Breast epithelium (tissue), 4 donors: ENCODE measurements at places on chromosomes 7 and 10.

- DNase-seq: no peak
Observed at GRCh38 chr10:89351780-89352597, 24.2 kb downstream of the IFIT3 start.

DNA sequence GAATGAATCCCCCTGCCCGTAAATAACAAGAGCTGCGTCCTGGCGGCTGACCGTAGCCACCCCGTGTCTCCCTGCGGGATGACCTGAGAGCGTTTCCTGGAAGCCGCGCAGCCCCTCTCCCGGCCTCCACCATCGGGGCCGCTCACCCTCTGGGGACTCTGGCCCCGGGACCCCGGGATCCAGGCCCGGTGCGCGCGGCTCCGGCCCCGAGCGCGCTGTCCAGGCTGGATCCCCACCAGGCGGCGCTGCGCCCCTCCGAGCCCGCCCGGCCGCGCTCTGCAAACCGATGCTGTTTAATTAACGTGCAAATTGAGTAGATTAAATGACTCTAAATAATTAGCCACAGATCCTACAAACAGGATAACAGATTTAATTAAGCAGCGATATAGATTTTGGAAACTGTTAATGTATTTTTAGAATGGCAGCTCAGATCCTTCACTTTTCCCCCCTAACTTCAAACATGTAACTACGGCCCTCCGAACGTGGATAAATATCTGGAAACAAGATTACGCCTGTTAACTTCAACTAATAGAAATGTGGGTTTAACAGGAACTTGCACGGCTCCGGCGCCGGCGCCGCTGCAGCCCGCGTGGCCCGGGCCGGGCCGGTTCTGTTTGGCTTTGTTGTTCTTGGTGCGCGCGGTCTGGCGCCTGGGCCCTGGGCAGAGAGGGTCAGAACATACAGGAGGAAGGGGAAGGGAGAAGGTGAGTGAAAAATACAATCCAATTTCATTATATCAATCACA is 7.1 kb upstream of the UNCX start:
- no peak for DNase-seq

DNA sequence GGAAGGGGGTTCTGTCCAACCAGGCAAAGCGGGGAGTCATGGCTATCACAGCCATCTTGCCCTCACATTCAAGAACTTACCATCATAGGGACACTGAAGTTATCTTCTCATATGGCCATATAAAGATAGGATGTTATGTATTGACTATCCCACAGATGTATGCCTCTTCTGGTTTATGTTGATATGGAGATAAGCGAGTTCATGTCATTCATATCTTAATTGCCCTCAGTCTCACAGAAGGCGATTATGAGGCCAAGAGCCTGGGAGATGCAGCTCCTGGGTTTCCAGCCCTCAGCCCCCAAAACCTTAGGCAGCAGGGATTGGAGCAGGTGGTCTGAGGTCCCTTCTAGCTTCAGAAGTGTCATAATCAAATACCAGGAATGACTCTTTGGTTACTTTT is 8.5 kb upstream of the ANKRD61 start:
- no peak for DNase-seq

- no peak for DNase-seq
Observed at GRCh38 chr7:134414109-134414508, 44.8 kb downstream of the AKR1B1 start.

DNA sequence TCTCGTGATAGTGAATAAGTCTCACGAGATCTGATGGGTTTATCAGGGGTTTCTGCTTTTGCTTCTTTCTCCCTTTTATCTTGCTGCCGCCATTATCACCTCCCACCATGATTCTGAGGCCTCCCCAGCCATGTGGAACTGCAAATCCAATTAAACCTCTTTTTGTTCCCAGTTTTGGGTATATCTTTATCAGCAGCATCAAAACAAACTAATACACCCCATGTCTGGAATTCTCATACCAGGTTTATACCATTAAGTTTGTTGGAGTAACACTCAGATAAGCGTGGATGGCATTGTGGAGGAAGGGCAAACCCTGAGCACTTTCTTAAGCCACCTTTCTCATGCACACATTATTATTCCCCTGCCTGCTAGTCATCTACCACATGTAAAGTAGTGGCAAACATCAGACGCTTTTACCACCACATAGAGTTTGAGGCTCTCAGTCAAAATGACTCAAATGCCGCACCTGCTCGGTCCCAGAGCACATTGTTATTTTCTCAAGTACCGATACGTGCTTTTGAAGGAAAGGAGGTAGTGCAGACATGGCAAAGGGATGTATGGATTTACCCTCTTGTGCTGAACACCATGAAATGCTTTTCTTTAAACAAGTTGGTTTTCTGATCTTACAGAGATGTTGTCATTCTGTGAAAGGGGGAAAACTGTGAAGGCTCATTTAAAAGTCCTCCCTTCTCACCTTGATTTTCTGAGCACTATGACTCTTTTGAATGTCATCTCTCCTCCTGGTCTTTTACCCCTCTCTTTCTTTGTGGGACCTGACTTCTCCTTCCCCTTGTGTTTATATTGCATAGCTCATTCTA is 429.7 kb downstream of the EXOC4 start:
- no peak for DNase-seq

DNA sequence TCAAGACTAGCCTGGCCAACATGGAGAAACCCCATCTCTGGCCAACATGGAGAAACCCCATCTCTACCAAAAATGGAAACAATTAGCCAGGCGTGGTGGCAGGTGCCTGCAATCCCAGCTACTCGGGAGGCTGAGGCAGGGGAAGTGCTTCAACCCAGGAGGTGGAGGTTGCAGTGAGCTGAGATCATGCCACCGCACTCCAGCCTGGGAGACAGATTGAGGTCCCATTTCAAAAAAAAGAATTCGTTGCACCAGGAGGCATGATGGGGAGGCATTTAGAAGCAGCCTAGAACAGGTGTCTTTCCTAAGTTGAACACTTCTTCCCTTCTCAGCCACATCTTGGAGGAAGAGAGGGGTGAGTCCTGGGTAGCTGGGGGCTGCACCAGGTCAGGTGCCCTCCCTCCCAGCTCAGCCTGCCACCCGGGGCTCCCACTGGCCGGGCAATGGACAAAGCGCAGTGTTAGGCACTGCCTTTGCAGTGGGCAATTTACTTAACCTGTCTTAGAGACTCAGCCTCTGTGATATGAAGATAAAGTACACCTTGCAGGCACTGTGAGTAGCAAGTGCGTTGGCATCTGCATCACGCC is 726.8 kb downstream of the PARD3 start:
- no peak for DNase-seq

GRCh38 chr10:28594406-28594805 is 61.5 kb downstream of the WAC start:
- no peak for DNase-seq
